Pancreas (tissue), 10 donors: ENCODE measurements at places on chromosomes 6 and 20. TPM values are rescaled to one million over a fixed set of nuclear protein-coding genes. Genes with fewer than 3 reads are reported as not detected.

The GPR31 gene
- not detected for polyA plus RNA-seq

The TFAP2C gene
- polyA plus RNA-seq: 0.19 TPM

The PSORS1C1 gene
- 0.70 TPM for polyA plus RNA-seq

The ID4 gene
- polyA plus RNA-seq: 15.7 TPM

The IGF2R gene
- polyA plus RNA-seq: 11.0 TPM

The ZC2HC1B gene
- not detected for polyA plus RNA-seq

The RFX6 gene
- polyA plus RNA-seq: 20.8 TPM

The NKX2-2 gene
- polyA plus RNA-seq: 28.7 TPM

The SLC17A3 gene
- polyA plus RNA-seq: not detected

The PEDS1 gene
- 9.0 TPM for polyA plus RNA-seq

The FNDC1 gene
- polyA plus RNA-seq: 0.21 TPM

The CDH26 gene
- polyA plus RNA-seq: 1.1 TPM

The BMP5 gene
- polyA plus RNA-seq: 1.2 TPM

The GPLD1 gene
- 0.27 TPM for polyA plus RNA-seq

The TRIM31 gene
- polyA plus RNA-seq: 0.19 TPM

The KHDC3L gene
- polyA plus RNA-seq: not detected

The ABHD16B gene
- 0.53 TPM for polyA plus RNA-seq
